ENCODE measurements at places on chromosomes 3 and 15.

GRCh38 chr3:103166890-103167289 lies 732.1 kb downstream of the ZPLD1 start:
- no peak for DNase-seq

DNA sequence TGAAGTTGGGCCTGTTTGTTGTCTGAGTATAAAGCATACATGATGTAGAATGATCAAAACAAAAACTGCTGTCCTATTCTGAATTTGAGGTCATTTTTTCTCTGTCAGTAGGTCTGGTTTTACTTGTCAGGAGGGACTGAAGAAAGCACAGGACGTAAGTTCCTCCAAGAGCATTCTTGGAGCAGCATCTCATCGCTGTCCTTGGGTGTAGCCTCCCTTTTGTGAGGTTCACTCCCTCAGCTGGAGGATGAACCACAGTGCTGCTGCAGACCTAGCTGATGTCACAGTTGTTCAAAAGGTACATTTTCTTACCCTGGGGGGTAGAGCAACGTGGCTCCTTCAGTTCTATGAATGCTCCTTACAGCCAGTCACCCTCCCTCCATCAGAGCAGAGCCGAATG lies 490.0 kb upstream of the TBL1XR1 start:
- DNase-seq = no peak

GRCh38 chr3:148757238-148758215 lies 59.8 kb downstream of the AGTR1 start:
- peak; percentile 69 for DNase-seq

DNA sequence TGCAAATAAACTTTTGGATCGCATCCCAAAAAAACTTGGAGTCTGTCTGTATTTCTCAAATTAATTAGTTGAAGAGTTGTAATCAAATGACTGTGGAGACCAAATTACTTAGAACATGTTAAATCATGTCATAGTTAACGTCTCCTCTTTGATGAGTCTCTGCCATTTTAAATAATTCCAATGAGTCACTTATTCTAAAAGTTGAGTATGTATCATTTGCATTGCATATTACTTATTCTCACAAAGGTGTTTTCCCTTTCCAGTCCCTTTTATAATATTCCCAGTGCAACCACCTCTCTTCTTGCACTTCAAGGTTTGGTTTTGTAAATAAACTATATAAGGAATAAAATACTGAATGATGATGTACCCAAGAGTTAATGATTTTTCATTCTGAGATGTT lies 36.0 kb upstream of the MBNL1 start:
- DNase-seq = no peak

DNA sequence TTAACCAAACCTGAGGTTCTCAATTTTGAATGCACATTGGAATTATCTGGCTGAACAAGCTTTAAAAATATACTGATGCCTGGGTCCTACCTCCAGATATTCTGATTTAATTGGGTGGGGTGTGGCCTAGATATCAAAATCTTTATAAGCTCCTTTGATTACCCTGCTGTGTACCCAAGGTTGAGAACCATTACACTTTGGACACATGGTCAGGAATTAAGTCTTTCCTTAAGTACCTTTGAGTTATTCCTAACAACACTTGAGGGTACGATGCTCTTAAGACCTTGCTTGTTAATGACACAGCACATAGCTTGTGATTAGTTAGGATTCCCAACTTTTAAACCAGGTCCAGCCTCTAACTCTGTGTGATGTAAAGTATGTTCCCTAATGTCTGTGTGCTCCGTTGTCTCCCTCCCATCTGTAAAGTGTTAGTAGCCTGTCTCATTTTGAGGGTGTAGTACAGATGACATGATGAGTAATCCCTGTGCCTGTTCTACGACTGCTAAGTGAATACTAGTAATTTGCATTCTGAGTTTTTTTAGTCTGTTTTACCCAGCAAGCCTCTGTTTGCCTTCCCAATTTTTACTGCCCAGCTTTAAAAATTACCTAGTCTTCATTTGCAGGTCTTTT lies 154.9 kb downstream of the KLHL25 start:
- no peak for DNase-seq

DNA sequence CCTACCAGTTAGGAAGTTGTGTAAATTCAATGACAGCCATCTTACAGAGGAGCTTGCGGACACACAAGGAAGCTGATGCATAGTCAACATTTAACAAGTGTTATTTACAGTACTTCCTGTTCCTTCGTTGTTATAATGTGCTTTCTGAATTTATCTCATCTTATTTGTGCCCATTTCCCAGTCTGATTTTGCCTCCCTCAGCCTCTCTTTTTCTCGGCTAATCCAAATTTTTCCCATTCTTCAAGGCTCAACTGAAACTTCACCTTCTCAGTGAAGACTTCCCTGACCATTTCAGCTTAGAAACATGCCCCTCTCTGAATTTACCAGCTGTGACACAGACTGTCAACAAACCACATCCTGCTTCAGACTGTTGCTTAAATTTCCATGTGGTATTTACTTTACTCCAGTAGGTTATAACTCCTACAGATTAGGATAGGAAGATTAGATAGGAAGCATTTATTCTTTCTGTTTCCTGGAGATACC lies 55.7 kb upstream of the CP start:
- DNase-seq = peak; percentile 73

- no peak for DNase-seq
Observed at GRCh38 chr3:29701326-29701983, 420.6 kb downstream of the RBMS3 start.

Data from non-pigmented ciliary epithelial cell (primary cell).